ENCODE measurements at places on chromosomes 16 and 17. TPM values are rescaled to one million over a fixed set of nuclear protein-coding genes. Genes with fewer than 3 reads are reported as not detected.

The SGCA gene
- 0.48 TPM for total RNA-seq

The SHCBP1 gene
- 45.6 TPM for total RNA-seq

The ABCC11 gene
- 0.09 TPM for total RNA-seq

The SECTM1 gene
- 3.7 TPM for total RNA-seq

DNA sequence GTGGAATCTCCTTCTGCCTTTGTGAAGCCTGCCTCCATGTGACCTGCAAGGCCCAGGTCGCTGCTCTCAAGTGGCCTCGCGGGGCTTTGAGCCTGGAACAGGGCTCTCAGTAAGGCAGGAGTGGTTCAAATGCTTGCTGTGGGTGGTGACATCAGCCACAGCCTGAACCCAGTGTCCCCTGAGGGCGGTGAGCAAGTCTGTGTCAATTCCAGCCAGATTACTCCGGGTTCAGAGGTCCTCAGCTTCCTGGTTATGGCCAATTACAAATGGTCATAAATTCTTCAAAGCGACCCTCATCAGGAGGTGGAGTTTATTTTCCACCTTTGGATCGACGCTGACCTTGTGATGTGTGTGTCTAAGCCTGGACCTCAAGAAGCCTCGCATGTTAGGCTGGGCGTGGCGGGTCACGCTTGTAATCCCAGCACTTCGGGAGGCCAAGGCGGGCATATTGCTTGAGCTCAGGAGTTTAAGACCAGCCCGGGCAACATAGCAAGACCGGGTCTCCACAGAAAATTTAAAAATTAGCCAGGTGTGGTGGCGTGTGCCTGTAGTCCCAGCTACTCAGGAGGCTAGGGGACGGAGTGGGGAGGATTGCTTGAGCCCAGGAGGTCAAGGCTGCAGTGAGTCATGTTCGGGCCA is 17.3 kb downstream of the LGALS3BP start:
- no peaks in the 10 kb centered on the region for H3K4me1 ChIP-seq
- no peaks in the 10 kb centered on the region for H3K27me3 ChIP-seq
- no peak overlapping the region for H3K4me3 ChIP-seq

DNA sequence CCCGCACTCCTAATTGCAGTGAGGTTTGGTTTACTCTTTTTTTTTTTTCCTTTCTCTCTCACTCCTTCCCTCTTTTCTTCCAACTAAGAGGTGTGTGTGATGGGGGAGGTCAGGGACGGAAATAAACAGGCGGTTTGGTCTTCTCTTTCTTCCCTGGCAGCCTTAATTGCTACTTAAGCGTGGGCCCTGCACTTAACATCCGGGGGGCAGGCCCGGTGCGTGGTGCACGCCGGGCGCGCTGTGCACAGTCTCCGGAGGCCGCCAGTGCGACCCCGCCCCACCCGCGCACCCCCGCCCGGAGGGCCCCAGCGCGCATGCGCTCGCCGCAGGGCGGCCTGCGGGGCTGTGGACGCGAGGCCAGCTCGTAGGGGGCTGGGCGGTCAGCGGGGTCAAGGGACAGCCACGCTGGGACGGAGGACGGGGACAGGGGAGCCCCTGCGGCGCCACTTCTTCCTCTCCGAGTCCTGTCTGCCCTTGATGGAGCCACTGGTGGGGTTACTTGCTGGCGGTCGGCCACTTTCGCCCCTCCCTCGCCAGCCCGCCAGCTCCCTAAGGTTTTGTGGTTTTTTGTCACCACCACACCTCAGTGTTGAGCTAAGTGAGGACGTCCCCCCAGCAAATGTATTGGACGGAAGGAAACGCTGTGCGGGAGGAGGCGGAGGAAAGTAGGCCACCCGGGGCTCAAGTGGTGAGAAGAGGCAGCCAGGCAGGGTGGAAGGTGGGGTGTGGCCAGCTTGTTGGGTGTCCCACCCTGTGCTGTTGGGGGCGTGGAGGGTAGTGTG is 120.9 kb downstream of the MRM1 start:
- H3K4me1 ChIP-seq: peaks cover 52% of the 10 kb centered on the region
- peak; percentile 81 for DNase-seq
- H3K4me3 ChIP-seq: peak overlapping the region; percentile 80
- H3K27me3 ChIP-seq: no peaks in the 10 kb centered on the region
- peak overlapping the region; percentile 99 for H3K27ac ChIP-seq

DNA sequence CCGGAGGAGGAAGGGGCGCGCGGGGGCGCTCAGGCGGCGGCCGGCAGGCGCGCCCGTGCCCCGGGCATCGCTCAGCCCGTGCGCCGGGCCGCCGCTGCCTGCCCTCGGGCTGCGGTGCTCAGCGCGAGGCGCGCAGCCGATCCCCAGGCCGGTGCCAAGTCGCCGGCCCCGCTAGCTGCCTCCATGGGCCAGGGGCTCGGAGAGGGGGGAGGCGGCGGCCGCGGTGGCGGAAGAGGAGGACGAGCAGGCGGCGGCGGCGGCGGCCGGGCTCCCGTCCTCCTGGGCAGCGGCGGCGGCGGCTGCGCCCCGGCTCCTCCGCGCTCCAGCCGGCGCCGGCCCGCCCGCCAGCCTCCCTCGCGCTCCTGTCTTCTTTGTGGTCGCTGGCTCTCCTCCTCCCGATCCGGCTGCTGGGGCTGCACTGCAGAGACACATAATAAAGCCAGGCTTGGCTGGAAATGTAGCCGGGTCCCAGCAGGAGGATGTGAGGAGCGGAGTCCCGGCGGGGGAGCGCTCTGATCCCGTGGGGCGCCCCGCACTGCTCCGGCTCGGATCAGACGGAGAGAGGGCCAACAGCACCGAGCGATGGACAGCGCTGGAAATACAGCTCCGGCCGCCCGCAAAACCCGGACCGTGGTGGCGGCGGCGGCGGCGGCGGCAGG is 889 bp upstream of the ZNF423 start:
- peak overlapping the region; percentile 61 for H3K4me3 ChIP-seq
- no peaks in the 10 kb centered on the region for H3K36me3 ChIP-seq
- DNase-seq: no peak
- H3K4me1 ChIP-seq: peaks cover 5% of the 10 kb centered on the region
- peaks cover 49% of the 10 kb centered on the region for H3K27me3 ChIP-seq

DNA sequence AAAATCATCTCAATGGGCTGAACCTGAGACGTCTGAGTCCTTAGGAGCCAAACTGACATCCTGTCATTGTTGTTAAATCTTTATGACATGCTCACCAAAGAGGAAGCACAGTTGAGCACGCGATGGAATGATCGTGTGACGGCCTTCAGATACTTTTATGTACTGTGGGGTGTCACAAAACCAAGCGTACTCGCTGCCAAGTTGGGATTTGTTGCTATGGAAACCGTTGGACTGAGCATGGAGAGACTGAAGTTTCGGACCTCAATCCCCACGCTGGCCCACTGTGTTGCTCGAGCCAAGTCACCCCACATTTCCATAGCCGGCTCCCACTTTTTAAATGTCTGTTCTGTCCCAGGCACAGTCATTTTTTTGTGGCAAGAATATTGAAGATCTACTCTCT is 222.8 kb upstream of the SDK2 start:
- DNase-seq: no peak
- H3K27me3 ChIP-seq: no peaks in the 10 kb centered on the region

- peaks cover 64% of the 10 kb centered on the region for H3K36me3 ChIP-seq
- H3K27me3 ChIP-seq: peaks cover 46% of the 10 kb centered on the region
- no peak for DNase-seq
- no peak overlapping the region for H3K27ac ChIP-seq
Observed at GRCh38 chr16:75377729-75378386, 55.4 kb downstream of the CFDP1 start.

DNA sequence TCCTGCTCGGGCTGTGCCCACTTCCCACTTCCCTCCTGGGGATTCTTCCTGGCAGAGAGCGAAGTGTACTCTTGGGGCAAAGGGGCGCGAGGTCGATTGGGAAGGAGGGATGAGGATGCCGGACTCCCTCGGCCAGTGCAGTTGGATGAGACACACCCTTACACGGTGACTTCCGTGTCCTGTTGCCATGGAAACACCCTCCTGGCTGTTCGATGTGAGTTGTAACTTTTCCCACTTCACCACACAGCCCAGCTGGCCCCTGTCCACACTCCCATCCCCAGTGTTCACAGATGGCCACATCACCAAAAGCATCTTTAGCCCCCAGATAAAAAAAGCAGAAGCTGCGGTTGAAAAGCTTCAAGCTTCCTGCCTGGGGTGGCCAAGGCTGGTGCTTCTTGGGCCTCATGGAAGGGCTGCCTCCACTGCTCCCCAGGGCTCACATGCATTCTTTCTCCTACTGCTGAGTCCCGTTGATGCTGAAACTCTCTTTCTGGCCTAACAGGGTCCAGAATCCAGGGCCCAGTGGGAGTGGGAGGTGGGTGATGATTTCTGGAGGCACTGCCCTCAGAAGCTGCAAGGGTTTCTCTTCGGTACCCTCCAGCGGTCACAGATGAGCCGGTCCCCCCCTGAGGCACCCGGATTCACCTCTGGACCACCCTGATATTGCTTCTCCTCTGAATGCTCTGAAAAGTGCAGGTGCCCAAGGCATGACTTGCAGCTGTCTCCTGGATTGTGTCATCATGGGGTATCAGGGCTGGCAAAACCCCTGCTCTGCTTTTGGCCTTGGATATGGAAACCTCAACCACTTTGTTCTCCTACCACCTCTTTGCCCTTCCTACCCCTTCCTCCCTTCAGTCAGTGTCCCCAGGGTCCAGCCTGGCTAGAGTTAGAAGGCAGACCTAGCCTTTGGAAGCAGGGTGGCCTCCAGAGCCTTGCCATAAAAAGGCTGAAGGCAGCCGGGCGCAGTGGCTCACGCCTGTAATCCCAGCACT is 2.2 kb upstream of the TRAF4 start:
- no peak overlapping the region for H3K27ac ChIP-seq
- no peak for DNase-seq
- no peak overlapping the region for H3K4me3 ChIP-seq
- peaks cover 32% of the 10 kb centered on the region for H3K4me1 ChIP-seq

GRCh38 chr16:27083861-27084261 is 17.1 kb downstream of the C16orf82 start:
- H3K4me1 ChIP-seq: no peaks in the 10 kb centered on the region
- no peak overlapping the region for H3K27ac ChIP-seq
- no peaks in the 10 kb centered on the region for H3K36me3 ChIP-seq
- no peak overlapping the region for H3K4me3 ChIP-seq
- no peak for DNase-seq
- H3K27me3 ChIP-seq: peaks cover 9% of the 10 kb centered on the region

GRCh38 chr16:48607056-48607825 is 2.7 kb downstream of the N4BP1 start:
- H3K4me1 ChIP-seq: peaks cover 36% of the 10 kb centered on the region
- H3K27ac ChIP-seq: no peak overlapping the region
- H3K27me3 ChIP-seq: no peaks in the 10 kb centered on the region
- H3K36me3 ChIP-seq: peaks cover 12% of the 10 kb centered on the region
- no peak overlapping the region for H3K4me3 ChIP-seq

- H3K27me3 ChIP-seq: peaks cover 30% of the 10 kb centered on the region
- DNase-seq: no peak
- no peak overlapping the region for H3K27ac ChIP-seq
- no peaks in the 10 kb centered on the region for H3K4me1 ChIP-seq
- H3K36me3 ChIP-seq: no peaks in the 10 kb centered on the region
Observed at GRCh38 chr17:4609761-4610160, 25.4 kb downstream of the SMTNL2 start.

GRCh38 chr17:2502871-2503580 is 8.7 kb downstream of the METTL16 start:
- H3K27ac ChIP-seq: no peak overlapping the region
- DNase-seq: no peak
- H3K4me1 ChIP-seq: peaks cover 4% of the 10 kb centered on the region
- no peak overlapping the region for H3K4me3 ChIP-seq
- peaks cover 33% of the 10 kb centered on the region for H3K36me3 ChIP-seq
- no peaks in the 10 kb centered on the region for H3K27me3 ChIP-seq

DNA sequence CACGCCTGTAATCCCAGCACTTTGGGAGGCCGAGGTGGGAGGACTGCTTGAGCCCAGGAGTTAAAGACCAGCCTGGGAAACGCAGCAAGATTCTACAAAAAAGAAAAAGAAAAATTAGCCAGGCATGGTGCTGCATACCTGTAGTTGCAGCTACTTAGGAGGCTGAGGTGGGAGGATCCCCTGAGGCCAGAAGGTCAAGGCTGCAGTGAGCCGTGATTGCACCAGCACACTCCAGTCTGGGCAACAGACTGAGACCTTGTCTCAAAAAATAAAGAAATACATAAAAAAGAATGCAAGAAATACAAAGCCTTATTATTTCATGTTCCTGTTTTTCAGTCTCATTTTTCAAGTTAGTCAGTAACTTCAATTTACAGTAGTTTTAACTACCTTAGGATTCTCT is 5.9 kb upstream of the CNOT1 start:
- H3K27me3 ChIP-seq: peaks cover 11% of the 10 kb centered on the region
- no peak overlapping the region for H3K27ac ChIP-seq
- no peak for DNase-seq
- H3K4me1 ChIP-seq: peaks cover 6% of the 10 kb centered on the region
- no peak overlapping the region for H3K4me3 ChIP-seq

- no peak overlapping the region for H3K27ac ChIP-seq
- no peak for DNase-seq
- H3K27me3 ChIP-seq: no peaks in the 10 kb centered on the region
- H3K4me3 ChIP-seq: no peak overlapping the region
- H3K36me3 ChIP-seq: no peaks in the 10 kb centered on the region
- no peaks in the 10 kb centered on the region for H3K4me1 ChIP-seq
Observed at GRCh38 chr17:69523244-69523861, 108.9 kb downstream of the MAP2K6 start.

DNA sequence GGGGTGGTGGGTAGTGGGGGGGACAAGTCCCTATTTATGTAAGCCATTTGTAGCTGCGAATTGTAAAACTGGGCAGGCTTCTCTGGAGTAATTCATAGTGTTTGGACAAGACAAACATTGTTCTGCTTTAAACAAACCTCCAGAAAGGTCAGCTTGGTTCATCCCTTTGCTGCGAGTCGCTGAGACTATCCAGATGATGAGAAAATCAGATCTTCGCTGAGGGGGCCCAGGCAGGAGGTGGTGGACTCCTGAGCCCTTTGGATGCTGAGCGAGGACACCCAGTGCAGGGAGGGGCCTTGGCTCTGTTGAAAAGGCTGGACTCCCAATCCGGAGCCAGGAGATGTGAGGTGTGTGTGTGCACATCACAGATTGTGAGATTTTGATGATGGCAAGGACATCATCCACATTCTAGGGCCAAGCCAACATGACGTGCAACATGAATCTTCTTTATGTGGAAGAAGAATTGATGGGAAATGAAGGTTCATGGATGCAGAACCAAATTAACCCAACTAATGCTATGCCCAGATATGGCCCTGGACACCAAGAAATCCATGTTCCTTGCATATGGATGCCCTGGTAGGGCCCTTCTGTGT is 15.0 kb upstream of the NTN1 start:
- peaks cover 68% of the 10 kb centered on the region for H3K27me3 ChIP-seq
- no peak overlapping the region for H3K4me3 ChIP-seq
- DNase-seq: no peak
- H3K36me3 ChIP-seq: no peaks in the 10 kb centered on the region
- no peak overlapping the region for H3K27ac ChIP-seq
- peaks cover 6% of the 10 kb centered on the region for H3K4me1 ChIP-seq

- H3K27me3 ChIP-seq: no peaks in the 10 kb centered on the region
- DNase-seq: no peak
- H3K36me3 ChIP-seq: peaks cover 39% of the 10 kb centered on the region
- no peaks in the 10 kb centered on the region for H3K4me1 ChIP-seq
- H3K27ac ChIP-seq: no peak overlapping the region
Observed at GRCh38 chr17:8473451-8474192, 37.9 kb downstream of the NDEL1 start.

All from activated T-helper 2 cell treated with anti-CD3 and anti-CD28 coated beads, Interferon-gamma antibody, Interleukin-2, Interleukin-4, amounts not matched to agents 10 μg/mL and 5 μg/mL and 100 μg/mL, durations not matched to agents 14 hours and 24 hours and 36 hours (primary cell).